Vagina (tissue), 2 donors: ENCODE measurements at places on chromosomes 7 and 10.

DNA sequence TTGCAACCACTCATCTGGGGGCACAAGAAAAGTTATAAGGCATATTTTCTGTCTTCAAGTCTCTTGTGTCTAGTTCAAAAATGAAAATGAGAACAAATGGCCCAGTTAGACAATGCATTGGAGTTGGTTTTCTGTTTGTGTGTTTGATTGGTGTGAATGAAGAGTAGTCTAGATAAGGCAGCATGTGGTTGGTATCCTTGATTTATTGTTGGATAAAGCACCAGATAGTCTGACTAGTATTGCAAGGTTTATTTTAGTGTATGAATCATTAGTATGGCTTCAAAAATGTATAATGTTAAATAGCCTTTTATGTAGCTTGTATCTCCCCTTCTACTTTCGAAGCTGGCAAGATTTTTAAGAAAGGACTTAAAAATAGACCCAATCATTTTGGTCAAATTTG lies 237.3 kb downstream of the CDK14 start:
- DNase-seq, result no peak
- H3K4me1 ChIP-seq, result no peaks in the 10 kb centered on the region
- no peaks in the 10 kb centered on the region for H3K36me3 ChIP-seq
- H3K4me3 ChIP-seq, result no peak overlapping the region
- H3K27ac ChIP-seq, result no peak overlapping the region

DNA sequence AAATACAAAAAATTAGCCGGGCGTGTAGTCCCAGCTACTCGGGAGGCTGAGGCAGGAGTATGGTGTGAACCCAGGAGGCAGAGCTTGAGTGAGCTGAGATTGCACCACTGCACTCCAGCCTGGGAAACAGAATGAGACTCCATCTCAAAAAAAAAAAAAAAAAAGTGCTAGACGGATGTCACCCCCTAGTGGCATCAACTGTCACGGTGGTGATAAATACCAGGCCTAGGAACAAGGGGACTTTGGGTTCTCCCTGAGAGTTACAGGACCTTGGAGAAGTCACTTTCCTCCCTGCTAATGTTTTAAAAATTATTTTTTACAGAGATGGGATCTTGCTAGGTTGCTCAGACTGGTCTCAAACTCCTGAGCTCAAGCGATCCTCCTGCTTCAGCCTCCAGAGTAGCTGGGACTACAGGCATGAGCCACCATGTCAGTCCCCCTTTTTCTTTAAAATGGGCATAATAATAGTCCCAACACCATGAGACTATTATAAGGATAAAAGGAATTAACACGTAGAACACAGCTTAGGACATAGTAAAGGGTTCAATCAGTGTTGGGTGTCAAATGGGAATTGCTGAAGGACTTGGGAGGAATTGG lies 2.6 kb upstream of the TMEM130 start:
- H3K4me1 ChIP-seq, result peaks cover 20% of the 10 kb centered on the region
- H3K27ac ChIP-seq, result no peak overlapping the region
- H3K36me3 ChIP-seq, result no peaks in the 10 kb centered on the region
- H3K27me3 ChIP-seq, result no peaks in the 10 kb centered on the region
- no peak for DNase-seq
- H3K4me3 ChIP-seq, result no peak overlapping the region

DNA sequence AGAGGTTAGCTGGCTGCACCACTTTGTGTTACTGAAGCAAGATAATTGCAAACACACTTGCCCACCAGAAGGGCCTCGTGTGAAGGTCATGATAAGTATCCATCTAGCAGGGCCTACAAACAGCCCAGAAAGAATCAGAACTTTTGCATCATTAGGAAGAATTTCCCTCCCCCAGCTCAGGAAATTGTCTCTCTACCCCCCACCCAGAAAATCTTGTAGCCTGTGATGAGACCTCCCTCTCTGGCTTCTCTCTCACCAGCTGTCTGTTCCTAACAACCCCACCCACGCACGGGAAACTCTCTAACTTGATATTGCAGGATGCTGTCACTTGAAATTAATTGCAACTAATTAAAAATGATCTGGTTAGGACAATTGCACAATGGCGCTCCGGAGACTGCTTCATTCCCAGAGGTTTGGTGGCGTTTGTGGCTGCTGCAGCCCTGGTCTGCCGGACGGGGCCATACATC lies 34.5 kb downstream of the ZNF503 start:
- no peaks in the 10 kb centered on the region for H3K36me3 ChIP-seq
- H3K27me3 ChIP-seq, result no peaks in the 10 kb centered on the region
- no peaks in the 10 kb centered on the region for H3K4me1 ChIP-seq

DNA sequence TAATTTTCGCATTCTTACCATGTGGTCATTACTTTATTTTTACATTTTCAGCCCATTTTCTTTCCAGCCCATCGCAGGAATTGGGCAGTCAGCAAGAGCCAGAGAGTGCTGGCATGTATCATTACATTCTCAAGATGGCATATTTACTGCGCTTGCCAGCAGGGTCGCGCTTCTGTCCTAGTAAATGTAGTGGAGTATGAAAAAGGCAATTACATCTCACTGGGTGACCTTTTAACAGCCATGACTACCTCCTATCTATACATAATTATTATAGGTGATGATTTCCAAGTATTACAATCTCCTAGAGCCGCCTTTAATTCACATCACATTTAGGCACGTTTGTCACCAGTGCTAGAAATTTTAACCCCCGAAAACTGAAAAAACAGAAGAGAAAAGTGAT lies 433.7 kb upstream of the MGMT start:
- no peak overlapping the region for H3K27ac ChIP-seq
- no peak for DNase-seq
- no peaks in the 10 kb centered on the region for H3K4me1 ChIP-seq
- no peaks in the 10 kb centered on the region for H3K27me3 ChIP-seq
- no peaks in the 10 kb centered on the region for H3K36me3 ChIP-seq
- no peak overlapping the region for H3K4me3 ChIP-seq

DNA sequence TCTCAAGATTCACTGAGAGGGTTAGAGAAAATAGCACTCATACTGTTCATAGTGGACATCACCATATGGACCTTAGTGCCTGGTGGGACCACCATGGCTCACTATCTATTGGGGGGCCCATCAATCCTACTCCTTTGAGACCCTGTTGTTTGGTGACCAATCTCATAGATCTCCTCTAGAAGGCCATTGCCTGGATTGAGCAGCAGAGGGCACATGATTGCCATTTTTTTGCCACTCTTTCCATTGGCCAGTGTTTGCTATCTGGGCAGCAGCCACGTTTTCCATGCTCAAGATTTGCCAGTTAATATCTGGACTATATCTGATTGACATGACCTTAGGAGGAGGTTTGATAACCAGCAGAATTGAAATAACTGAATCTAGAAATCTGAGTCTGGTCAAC lies 244.5 kb downstream of the ITGB1 start:
- no peaks in the 10 kb centered on the region for H3K4me1 ChIP-seq
- no peak for DNase-seq
- no peak overlapping the region for H3K27ac ChIP-seq
- no peaks in the 10 kb centered on the region for H3K36me3 ChIP-seq
- no peak overlapping the region for H3K4me3 ChIP-seq
- no peaks in the 10 kb centered on the region for H3K27me3 ChIP-seq

- no peak overlapping the region for H3K27ac ChIP-seq
- H3K4me1 ChIP-seq, result peaks cover 4% of the 10 kb centered on the region
- peaks cover 8% of the 10 kb centered on the region for H3K36me3 ChIP-seq
- H3K4me3 ChIP-seq, result no peak overlapping the region
These were observed 41.4 kb downstream of the NRF1 start for GRCh38 chr7:129652914-129653313.

DNA sequence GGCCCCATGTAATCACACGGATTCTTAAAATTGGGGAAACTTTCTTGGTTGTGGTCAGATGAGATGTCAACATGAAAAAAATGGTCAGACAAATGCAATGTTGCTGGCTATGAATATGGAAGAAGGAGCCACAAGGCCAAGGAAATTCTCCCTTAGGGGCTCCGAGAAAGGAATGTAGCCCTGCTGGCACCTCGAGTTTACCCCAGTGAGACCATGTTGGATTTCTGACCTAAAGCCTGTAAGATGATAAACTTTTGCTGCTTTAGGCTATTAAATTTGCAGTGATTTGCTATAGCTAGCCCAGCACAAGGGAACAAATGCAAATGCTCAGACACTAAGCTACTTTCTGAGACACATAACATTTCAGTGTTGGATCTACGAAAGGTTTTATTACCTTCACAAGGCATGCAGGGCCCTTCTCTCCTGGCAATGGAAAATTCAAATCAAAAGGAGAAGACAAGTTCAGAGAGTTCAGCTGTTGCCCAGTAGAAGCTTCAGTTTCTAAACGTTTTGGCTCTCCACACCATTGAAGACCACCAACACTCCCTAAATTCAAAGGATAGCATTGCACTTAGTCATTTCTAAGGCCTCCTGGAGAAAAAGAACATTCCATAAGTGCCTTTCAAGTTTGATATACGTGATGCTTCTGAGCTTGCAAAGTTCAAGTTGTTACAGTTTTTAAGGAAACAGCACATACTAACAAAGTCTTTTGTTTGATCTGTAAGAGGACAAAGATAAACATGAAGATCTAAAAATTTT lies 23.4 kb downstream of the MCMBP start:
- no peaks in the 10 kb centered on the region for H3K27me3 ChIP-seq
- H3K27ac ChIP-seq, result no peak overlapping the region
- H3K4me3 ChIP-seq, result no peak overlapping the region
- no peaks in the 10 kb centered on the region for H3K4me1 ChIP-seq

- no peaks in the 10 kb centered on the region for H3K4me1 ChIP-seq
- H3K4me3 ChIP-seq, result no peak overlapping the region
- no peaks in the 10 kb centered on the region for H3K36me3 ChIP-seq
- H3K27ac ChIP-seq, result no peak overlapping the region
- no peak for DNase-seq
These were observed 234.1 kb downstream of the FOXP2 start for GRCh38 chr7:114648680-114649079.

- no peaks in the 10 kb centered on the region for H3K27me3 ChIP-seq
- H3K4me3 ChIP-seq, result no peak overlapping the region
- DNase-seq, result no peak
- no peaks in the 10 kb centered on the region for H3K36me3 ChIP-seq
- H3K4me1 ChIP-seq, result peaks cover 71% of the 10 kb centered on the region
These were observed 31.4 kb downstream of the SVIL start for GRCh38 chr10:29603223-29603896.

GRCh38 chr10:111207500-111207899 lies 130.7 kb downstream of the ADRA2A start:
- no peak for DNase-seq
- H3K4me1 ChIP-seq, result no peaks in the 10 kb centered on the region
- no peaks in the 10 kb centered on the region for H3K27me3 ChIP-seq
- no peak overlapping the region for H3K27ac ChIP-seq

DNA sequence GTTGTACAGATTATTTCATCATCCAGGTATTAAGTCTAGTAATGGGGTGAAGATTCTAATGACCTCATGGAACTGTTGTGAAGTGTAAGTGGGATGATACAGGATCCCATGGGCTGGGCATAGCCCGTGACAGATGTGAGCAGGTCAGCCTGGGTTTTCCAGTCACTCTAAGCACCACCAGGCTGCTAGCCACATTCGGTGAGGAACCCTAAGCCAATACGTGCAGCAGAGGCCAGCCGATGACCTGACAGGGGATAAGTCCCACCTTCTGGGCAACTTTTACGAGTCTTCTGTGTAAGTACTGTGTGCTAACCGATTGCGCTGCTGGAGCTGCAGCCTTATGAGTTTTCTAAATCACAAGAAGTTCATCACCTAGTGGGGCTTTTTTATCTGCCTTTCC lies 7.3 kb downstream of the ZNF503 start:
- H3K27ac ChIP-seq, result no peak overlapping the region
- no peaks in the 10 kb centered on the region for H3K36me3 ChIP-seq
- H3K27me3 ChIP-seq, result no peaks in the 10 kb centered on the region
- no peak for DNase-seq
- peaks cover 12% of the 10 kb centered on the region for H3K4me1 ChIP-seq
- no peak overlapping the region for H3K4me3 ChIP-seq

GRCh38 chr10:27611236-27611635 lies 107.1 kb downstream of the RAB18 start:
- H3K27me3 ChIP-seq, result no peaks in the 10 kb centered on the region
- H3K4me1 ChIP-seq, result no peaks in the 10 kb centered on the region
- H3K4me3 ChIP-seq, result no peak overlapping the region
- DNase-seq, result no peak
- H3K36me3 ChIP-seq, result no peaks in the 10 kb centered on the region

DNA sequence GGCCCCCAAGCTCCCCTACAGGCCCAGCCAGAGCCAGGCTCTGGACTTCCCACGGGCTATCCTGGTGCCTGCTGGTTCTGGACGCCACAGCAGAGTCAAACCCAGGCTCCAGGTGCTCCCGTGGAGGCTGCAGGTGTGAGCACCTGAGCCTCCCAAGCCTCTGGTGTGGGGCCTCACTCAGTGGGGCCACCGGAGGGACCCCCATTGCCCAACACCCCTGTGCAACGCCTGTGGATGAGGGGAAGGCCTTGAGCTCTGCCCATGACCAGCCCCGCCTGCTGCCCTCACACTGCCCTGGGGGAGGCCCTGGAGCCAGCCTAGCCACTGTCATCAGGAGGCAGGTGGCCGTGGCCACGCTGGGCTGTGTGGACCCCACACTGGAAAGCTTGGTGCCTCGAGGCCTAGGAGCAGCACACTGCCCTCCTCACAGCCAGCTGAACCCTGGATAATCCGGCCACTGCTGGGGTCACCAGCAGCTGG lies 229.3 kb downstream of the MAD1L1 start:
- H3K36me3 ChIP-seq, result no peaks in the 10 kb centered on the region
- H3K27me3 ChIP-seq, result no peaks in the 10 kb centered on the region
- no peak for DNase-seq
- H3K27ac ChIP-seq, result no peak overlapping the region
- H3K4me3 ChIP-seq, result no peak overlapping the region
